ENCODE measurements at places on chromosomes 6 and 20. TPM values are rescaled to one million over a fixed set of nuclear protein-coding genes. Genes with fewer than 3 reads are reported as not detected.

- no peak for DNase-seq
These were observed 24.7 kb downstream of the ENTPD6 start for GRCh38 chr20:25220021-25220730.

DNA sequence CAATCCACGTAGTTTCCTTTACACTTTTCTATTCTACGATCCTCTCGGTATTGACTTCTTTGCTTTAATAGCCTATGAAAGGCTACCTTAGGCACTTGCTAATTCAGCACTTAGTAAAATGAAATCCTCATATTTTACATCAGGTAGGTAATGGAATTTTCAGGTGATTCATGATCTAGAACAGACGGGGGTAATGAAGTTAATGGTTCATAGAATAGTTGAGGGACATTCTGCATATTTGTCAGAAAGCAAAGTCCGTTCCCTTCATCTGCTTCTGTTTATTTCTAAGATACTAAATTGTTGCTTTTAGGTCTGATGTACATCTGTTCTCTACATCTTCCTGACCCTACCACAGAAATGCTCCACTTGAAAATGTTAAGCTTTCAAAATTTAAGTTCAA, 431.7 kb downstream of the CDKAL1 start:
- DNase-seq, result no peak

DNA sequence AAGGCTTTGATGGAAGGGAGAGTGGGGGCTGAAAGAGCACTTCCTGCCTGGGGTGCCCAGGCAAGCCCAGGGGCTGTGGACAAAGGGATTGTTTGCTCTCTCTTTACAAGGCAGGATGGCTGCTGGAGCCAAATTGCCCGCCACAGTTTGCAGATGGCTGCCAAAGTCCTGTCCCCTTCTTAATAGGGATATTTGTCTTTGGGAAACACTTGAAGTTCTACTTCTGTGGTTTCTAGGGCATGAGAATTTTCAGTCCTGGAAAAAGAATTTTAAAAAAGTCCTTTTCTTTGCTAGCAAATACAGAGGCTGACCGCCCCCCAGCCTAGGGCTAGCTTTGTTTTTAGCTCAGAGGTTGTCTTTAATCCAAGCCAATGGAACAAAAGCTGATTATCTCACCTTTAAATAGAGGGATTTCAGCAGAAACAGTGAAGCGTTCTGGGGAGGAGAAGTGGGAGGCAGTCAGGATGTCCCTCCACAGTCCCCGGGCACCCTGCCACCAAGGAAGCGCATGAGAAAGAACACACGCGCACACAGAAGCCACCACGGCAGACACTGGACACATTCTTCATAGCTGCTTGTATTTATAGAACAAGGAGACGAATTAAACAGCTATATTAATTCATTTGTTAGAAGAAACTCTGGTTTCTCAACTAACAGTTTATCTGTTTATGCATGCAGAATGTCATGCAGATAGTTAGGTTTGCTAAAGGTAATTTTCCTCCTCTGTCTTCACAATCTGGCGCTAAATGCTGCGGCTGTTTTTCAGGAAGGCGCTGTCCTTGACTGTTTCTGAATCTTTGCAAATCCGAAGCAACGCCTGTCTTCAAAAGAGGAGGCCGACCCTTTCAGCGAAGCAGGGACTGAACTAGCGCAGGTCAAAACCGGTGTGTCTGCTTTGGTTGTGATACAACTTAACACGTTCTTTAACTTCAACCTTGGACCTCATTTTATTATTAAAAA, 736.9 kb downstream of the QKI start:
- DNase-seq, result no peak

- DNase-seq, result peak; percentile 58
These were observed 26.0 kb downstream of the GPX6 start for GRCh38 chr6:28489366-28490204.

DNA sequence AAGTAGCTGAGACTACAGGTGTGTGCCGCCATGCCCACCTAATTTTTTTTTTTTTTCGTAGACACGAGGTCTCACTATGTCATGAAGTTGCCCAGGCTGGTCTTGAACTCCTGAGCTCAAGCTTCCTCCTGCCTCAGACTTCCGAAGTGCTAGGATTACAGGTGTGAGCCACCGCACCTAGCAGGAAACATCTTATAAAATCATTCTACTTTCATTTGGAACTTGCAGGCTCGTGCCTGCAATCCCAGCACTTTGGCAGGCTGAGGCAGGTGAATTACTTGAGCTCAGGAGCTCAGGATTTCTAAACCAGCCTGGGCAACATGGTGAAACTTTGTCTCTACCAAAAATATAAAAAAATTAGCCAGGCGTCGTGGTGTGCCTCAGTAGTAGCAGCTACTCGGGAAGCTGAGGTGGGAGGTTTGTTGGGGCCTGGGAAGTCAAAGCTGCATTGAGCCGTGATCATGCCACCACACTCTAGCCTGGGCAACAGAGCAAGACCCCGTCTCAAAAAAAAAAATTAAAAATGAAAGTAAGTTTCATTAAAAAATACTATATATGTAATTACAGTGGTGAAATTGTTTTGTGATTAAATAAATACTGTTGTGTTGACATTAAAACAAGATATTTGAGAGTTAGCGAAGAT, 15.1 kb downstream of the MAPK14 start:
- DNase-seq, result no peak

- DNase-seq, result no peak
These were observed 142.2 kb downstream of the BTBD9 start for GRCh38 chr6:38497546-38497945.

GRCh38 chr6:30802731-30803130, 58.4 kb upstream of the IER3 start:
- DNase-seq, result peak; percentile 36

- no peak for DNase-seq
These were observed 162.0 kb downstream of the BTBD9 start for GRCh38 chr6:38477680-38478260.

GRCh38 chr6:162625846-162626540, 101.6 kb downstream of the PRKN start:
- no peak for DNase-seq

DNA sequence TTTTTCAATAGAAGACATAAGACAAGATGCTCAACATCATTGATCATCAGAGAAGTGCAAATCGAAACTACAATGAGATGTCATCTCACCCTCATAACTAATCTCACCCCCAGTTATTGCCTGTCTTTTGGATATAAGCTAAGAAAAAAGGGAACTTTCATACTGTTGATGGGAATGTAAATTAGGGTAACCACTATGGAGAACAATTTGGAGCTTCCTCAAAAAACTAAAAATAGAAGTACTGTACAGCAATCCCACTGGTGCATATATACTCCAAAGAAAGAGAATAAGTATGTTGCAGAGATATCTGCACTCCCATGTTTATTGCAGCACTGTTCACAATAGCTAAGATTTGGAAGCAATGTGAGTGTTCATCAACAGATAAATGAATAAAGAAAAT, 26.4 kb upstream of the PHF3 start:
- DNase-seq, result no peak

- DNase-seq, result no peak
These were observed 53.2 kb downstream of the FAM8A1 start for GRCh38 chr6:17653198-17653882.

GRCh38 chr6:5518936-5519491, 257.7 kb downstream of the FARS2 start:
- DNase-seq, result no peak

- DNase-seq, result no peak
These were observed 685.5 kb upstream of the CITED2 start for GRCh38 chr6:140059947-140060346.

DNA sequence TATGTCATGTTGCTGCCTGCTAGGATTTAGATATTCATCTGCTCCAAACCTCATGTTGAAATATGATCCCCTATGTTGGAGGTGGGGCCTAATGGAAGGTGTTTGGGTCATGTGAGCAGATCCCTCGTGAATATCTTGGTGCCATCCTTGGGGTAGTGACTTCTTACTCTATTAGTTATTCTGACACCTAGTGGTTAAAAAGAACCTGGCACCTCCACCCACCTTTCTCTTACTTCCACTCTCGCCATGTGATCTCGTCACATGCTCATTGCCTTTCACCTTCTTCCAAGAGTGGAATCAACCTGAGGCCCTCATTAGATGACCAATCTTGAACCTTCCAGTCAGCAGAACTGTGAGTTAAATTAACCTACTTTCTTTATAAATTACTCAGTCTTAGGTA, 549.4 kb upstream of the SYNCRIP start:
- DNase-seq, result peak; percentile 15

- no peak for DNase-seq
These were observed 621.9 kb upstream of the CITED2 start for GRCh38 chr6:139996253-139996834.

- no peak for DNase-seq
These were observed 26.4 kb downstream of the TRIM27 start for GRCh38 chr6:28897369-28897745.

DNA sequence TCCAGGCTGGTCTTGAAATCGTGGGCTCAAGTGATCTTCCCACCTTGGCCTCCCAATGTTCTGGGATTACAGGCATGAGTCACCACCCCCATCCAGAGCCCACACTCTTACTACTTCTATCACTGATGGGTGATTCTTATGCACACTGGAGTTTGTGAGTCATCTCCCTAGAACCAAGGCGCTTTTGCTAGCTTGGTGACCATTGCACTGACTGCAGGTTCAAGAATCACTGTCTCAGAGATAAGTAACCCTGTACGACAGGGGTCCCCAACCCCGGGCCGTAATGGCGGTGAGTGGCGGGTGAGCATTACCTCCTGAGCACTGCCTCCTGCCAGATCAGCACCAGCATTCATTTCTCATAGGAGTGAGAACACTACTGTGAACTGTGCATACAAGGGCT, 118.8 kb downstream of the MAP3K7 start:
- no peak for DNase-seq

DNA sequence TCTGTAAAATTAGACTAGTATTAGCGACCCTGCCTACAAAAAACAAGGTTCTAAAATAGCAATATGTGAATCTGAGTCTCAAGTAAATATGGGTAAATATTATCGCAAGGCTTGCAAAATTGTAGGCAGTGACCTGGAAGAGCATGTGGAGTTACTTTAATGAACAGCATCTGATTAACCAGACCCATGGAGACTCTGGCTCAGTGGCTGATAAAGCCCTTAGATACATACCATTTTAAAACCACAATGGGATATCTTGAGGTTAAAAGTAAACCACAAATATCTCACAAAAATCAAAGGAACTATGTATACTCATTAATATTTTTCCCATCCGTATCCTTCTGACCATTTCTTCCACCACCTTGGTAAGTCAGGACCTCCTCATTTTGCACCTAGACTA, 187.0 kb downstream of the MTFR2 start:
- no peak for DNase-seq

DNA sequence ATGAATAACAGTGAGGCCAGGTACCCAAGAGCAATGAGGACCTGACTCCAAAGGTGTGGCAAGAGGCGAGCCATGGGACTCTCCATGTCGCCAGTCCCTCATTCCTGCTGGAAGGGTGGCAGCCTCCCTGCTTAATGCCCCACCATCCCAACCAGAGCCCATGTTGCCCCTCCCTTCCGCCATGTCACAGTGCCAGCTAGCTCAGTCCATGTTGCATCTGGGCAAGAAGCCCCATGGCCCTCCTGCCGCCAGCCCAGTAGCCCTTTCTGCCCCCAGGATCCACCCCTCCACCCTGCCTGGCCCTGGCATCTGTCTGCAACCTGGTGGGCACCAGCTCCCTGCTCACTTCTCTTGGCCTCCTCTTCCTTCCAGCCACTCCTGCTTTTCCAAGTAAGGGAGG, 6.0 kb upstream of the CPNE5 start:
- DNase-seq, result no peak

LY6G6D gene
- total RNA-seq, result not detected

SLC2A10 gene
- total RNA-seq, result 11.1 TPM

MYL9 gene
- 90.4 TPM for total RNA-seq

GTF3C6 gene
- total RNA-seq, result 96.4 TPM

AGPAT4 gene
- 15.2 TPM for total RNA-seq

MOXD1 gene
- total RNA-seq, result not detected

DEFB124 gene
- not detected for total RNA-seq

JPH2 gene
- total RNA-seq, result not detected

MYLIP gene
- total RNA-seq, result 15.4 TPM
